CD4-positive, alpha-beta T cell (primary cell): ENCODE measurements at places on chromosomes 2 and 18. TPM values are rescaled to one million over a fixed set of nuclear protein-coding genes. Genes with fewer than 3 reads are reported as not detected.
A peak's percentile ranks its signal among the peaks of the same experiment; 100 is the strongest.

DNA sequence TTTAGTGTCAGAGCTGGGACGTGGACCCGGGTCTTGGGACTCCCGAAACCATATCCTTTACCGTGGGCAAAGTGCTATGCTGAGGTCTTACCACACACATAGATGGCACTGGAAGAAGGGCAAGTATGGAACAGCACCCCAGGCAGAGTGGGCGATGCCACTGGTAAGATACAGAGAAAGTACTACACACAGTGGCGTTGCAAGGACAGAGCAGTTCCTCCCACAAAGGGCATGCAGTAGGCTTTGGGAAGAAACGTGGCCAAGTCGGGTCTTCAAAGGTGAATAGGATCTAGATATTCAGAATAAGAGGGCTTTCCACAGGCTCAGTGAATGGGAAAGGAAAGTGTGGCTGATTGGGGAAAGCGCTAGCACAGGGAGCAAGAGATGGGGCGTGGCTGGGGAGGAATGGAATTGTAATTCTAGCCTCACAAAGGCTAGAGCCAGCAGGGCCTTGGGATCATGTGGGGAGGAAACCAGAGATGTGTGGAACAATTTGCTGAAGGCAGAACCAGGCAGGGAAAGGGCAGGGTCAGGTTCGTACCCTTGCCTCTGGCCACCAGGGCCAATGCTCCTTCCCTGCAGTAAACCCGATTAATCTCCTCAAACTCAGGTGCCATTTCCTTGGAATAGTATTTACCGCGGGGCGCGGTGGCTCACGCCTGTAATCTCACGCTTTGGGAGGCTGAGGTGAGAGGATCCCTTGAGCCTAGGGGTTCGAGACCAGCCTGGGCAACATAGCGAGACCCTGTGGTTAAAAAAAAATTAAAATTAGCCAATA lies 36.0 kb downstream of the PCBP1 start:
- no peak for DNase-seq

Gene ATP8B1
- total RNA-seq, result not detected

GRCh38 chr2:20635675-20636584 lies 15.0 kb downstream of the HS1BP3 start:
- DNase-seq, result no peak

DNA sequence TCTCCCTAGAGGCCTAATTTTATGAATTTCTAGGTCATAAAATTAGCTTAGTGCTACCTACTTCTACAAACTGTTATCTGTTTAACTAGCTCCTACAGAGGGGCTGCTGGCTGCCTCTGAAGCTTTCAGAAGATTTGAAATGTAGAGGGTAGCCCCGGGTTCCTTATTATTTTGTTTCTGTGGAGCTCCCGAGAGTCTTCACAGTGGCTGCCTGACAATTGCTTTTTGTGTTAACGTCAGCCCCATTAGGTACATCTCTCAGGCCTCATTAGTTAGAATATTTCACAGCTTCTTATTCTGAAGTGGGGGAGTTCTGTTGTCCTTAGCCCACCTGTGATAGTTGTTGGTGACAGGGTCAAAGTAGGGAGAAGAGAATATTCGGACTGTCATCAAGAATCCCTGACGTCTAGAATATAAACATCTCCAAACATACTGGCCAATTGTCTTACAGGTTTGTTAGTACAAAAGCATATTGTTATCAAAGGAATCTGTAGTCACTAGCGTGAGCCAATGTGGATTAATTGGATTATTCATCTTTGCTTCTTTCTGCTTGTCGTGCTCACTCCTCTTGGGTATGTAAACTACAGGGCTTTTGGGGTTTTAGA lies 77.5 kb downstream of the DIS3L2 start:
- DNase-seq, result no peak

GRCh38 chr2:141137122-141137693 lies 993.6 kb downstream of the LRP1B start:
- DNase-seq, result no peak

- no peak for DNase-seq
Observed at GRCh38 chr18:50724751-50725151, 95.1 kb downstream of the MRO start.

DNA sequence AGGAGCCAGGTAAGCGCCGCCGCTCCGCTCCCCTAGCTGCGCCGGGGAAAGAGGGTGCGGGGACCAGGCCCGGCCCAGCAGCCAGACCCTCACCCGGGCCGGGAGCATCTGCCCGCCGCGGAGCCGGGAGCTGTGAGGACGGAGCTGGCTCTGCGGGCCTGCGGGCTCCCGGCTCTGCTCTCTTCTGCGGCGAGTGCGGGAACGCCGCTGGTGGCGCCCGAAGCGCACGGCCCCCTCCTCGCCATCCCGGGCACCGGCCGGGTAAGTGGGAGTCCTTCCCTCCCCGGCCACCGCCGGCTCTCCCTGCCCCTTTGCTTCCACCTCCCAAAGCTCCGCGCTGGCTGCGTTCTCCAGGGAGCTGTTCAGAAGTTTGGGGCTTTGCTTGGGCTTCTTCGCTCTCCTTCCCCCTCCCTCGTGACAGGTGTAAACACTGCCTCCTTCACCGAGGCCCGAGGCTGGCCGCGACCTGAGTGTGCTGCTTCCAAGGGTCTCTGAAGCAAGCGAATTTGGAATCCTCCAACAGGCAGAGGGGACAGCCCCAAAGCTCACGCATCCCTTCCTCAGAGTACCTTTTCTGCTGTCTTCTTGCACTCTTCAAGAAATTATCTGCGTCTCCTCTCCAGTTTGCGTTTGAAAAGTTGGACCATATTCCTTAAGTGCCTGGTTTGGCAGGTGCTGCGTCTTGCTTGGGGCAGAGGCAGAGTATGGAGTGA lies 632 bp downstream of the AFTPH start:
- DNase-seq, result peak; percentile 25

GRCh38 chr2:227805578-227805977 lies 8.1 kb upstream of the CCL20 start:
- peak; percentile 14 for DNase-seq

Gene SERPINB3
- total RNA-seq, result not detected

GRCh38 chr2:60671966-60672365 lies 84.1 kb upstream of the PAPOLG start:
- no peak for DNase-seq

- DNase-seq, result no peak
Observed at GRCh38 chr2:29607038-29607420, 314.4 kb downstream of the ALK start.

DNA sequence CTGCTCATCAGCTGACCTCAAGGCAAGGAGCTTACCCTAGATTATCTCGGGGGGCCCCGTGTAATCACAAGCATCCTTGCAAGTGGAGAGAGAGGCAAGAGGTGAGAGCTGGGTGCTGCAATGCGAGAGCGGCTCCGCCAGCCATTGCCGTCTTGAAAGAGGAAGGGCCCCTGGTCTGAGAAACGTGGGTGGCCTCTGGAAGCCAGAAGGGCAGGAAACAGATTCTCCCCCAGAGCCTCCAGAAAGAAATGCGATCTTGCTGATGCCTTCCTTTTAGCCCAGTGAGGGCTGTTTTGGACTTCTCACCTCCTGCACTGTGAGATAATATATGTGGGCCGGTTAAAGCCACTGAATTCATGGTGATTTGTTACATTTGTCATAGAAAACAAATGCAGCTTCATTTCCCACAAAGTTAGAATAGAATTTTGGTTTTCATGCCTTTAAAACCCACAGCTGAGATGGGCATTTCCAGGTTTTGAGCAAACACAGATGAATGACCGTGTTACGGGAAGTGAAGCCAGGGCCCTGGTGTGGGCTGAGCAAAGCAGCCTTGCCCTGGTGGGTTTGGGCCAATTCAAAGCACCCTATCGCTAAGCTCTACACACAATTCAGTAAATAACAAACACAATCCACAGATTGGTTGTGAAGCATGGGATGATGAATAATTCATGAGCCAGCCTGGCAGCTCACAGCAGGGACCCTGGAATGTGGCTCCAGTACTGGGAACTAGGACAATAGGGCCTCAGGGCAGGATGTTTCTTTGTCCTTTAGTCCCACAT lies 319.9 kb upstream of the HS6ST1 start:
- peak; percentile 8 for DNase-seq
